ENCODE measurements at places on chromosomes 4 and X.

GRCh38 chr4:57037982-57038604, 59.4 kb downstream of the POLR2B start:
- DNase-seq = no peak

- no peak for DNase-seq
Observed at GRCh38 chr4:138086611-138087041, 155.5 kb downstream of the SLC7A11 start.

- no peak for DNase-seq
Observed at GRCh38 chr4:143554728-143555597, 41.5 kb downstream of the SMARCA5 start.

- DNase-seq = no peak
Observed at GRCh38 chrX:15946783-15947580, 92.4 kb upstream of the AP1S2 start.

- DNase-seq = no peak
Observed at GRCh38 chr4:77178560-77178959, 21.6 kb downstream of the CCNG2 start.

Measured in NCI-H1436 treated with DMSO at 0.1 percent for 48 hours (cell line).